NCI-H187 treated with DMSO at 0.1 percent for 48 hours (cell line): ENCODE measurements at places on chromosomes 7 and 10.

GRCh38 chr10:46229144-46229563, 57.6 kb upstream of the ANTXRL start:
- no peak for DNase-seq

DNA sequence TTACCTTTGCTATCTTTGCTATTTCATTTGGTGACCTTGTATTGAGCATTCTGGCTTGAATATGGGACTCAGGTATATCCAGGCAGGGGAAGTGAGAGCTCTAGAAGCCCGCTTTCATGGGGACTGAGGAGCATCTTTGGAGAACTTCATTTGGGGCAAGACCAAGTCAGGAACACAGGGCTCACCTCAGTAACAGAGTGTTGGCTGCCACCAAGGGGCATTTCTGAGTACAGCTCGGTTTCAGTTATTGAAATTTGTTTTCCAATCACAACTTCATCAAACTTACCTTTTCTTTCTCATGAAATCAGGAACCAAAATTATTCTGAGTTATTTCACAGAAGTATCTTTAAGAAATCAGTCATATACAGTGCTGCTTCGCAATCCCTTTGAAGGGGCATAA, 337.2 kb downstream of the C7orf25 start:
- no peak for DNase-seq

DNA sequence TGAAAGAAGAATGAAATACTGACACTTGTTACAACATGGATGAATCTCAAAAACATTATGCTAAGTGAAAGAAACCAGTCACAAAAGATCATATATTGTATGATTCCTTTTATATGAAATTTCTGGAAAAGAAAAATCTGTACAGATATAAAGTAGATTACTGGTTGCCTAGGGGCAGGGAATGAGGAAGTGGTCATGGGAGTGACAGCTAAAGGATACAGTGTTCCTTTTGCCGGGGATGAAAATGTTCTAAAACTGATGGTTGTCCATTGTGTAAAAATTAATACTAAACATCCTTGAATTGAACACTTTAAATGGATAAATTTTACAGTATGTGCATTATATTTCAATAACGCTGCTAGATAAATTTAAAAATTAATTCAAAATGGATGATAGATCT, 25.1 kb downstream of the ALOX5 start:
- no peak for DNase-seq

GRCh38 chr7:40647719-40648118, 512.9 kb downstream of the SUGCT start:
- no peak for DNase-seq

DNA sequence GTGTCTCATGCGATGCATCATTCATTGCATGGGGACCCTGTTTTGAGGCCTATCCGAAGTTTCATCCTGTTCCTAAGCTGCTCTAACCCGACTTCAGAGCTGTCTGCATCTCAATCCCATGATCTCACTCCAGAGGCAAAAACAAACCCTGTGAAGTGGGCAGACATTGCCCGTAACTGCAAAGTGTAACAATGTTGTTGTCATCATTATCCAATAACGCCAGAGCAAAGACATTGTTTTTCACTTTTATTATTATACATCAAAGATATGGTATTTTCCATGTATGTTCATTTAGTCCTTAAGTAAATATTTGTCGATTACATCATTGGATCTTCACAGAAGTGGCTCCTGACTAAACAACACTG, 246.7 kb downstream of the KLF6 start:
- DNase-seq: no peak

DNA sequence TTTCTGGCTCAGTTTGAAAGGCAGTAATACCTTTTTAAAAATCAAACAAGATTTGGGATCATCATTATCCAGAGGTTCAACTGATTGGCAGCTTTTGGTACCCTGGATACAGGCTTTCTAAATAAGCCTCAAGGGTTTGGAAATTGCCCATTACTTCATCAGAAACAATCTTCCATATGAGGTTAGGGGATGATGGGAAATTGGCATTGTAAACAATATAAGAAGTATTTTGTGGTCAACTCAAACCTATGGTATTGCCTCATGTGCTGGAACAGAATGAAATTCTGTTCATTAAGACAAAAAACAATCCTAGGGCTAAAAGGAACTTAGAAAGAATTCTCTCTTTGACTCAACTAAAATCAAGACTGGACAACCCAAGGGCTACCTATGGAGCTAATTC, 92.6 kb upstream of the HECTD2 start:
- no peak for DNase-seq

DNA sequence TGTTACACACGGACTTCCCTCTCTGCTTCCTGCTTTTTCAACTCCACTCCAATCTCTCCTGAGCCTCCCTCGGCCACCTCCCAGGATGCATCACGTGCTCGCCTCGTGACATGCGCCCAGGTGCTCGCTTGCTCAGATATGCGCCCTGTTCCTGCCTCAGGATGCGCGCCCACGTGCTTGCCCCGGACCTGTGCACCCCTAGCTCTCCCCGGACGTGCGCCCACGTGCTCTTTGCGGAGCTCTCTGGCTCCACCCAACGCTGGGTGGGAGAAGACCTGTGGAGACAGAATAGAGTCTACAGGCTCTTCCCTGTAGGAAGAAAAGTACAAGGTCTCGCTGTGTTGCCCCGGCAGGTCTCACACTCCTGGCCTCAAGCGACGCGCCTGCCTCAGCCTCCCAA, 23.1 kb downstream of the PARD3 start:
- DNase-seq: no peak

- no peak for DNase-seq
Observed at GRCh38 chr10:96618653-96619052, 31.8 kb upstream of the TM9SF3 start.

DNA sequence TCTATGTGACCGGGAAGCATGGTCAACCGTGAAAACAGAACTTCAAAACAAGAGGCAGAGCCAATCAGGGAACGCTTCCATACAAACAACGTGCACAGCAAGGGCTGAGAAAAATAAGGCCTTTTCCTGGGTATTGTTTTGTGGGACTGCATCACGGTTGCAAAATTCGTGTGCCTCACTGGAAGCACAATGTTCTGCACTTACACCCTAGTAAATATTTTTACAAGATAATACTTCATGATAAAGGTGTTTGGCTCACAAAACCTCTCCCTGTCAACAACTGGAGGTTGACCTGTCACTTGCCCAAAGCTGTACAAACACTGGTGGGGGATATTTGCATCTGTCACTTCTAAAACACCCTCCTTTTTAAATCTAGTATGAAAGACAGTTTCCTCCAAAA, 37.0 kb downstream of the KLF6 start:
- no peak for DNase-seq

DNA sequence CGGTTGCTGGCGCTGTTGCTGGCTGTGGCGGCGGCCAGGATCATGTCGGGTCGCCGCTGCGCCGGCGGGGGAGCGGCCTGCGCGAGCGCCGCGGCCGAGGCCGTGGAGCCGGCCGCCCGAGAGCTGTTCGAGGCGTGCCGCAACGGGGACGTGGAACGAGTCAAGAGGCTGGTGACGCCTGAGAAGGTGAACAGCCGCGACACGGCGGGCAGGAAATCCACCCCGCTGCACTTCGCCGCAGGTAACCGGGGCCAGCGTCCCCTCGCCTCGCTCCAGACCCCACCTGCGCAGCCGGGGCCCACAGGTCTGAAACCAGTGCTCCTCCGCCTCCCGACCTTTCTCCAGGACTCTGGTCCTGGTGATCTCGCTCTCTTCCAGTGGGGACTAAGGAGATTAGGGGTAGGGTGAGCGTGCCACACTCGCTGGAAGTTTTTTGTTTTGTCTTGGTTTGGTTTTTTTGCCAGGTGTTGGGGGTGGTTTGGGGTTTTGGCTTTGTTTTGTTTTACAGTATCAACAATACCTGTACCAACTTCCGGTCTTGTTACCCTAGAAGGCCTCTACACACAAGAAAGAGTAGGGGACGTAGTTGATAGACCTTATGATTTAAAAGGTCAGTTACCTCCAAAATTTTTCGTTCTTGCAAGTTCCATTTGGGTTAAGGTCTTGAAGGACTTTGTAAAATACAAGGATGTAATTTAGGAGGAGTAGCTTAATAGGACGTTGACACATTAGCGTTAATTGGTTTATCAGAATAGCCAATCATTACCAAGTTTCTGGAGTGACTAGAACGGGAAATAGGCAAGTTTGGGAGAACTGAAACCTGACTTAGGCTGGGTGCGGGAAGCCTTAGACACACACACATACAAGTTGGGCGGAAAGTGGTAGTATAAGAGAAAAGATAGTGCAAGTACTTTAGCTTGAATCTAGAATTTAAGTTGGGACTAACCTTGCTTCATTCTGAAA, 704 bp downstream of the TNKS2 start:
- DNase-seq: no peak
